ENCODE measurements at places on chromosomes 3 and 15.

DNA sequence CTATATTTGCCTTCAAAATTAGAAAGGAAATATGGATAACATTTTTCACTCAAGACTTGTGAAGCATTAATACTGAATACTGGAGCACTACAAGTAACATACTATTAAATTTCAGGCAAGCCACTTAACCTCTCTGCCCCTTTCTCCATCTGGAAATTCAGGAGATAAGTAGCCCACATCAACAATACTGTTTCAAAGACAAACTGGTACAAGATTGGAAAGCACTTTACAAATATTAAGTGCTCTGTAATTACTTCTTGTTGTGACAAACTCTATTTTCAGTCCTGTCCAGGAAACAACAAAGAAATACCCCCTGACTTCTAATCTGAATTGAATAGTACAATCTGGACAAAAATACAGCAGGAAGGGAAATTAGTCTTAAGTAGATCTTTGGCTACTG, 49.3 kb downstream of the TMEM212 start:
- no peak for DNase-seq

DNA sequence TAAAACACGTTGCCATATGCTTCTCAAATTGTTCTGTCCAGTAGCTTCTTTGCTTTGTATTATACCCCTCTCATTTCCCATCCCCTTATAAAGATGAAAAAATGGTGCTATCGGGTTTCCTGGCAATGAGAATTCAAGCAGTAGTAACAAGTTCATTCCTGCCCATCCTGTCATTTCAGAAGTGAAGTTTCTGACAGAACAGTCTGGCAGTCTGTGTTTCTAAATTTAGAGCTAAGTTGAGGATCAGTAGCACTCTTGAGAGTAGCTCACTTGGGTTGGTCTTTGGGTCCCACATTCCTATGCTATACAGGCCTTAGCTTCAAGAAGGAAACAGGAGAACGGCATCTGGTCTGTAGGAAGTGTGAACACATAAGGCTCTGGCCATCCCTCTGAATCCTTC, 134.6 kb downstream of the GHSR start:
- no peak for DNase-seq

GRCh38 chr3:63429905-63430304, 151.8 kb downstream of the SYNPR start:
- no peak for DNase-seq

DNA sequence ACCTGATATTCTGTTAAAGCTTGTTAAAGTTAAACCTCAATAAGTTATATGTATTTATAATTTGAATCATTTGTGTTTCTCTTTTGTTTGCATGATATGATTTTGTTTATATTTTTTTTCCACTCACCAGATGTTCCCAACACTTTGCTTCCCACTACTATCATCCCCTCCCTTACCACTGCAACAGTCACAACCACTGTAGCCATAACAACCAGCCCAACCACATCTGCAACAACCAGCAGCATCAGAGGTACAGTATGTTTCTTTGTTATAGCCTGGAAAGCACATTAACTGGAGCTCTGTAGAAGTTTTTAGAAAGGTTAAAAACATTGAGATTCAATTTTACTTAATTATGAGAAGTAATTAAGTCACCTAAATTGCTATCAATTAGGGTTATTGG, 1011.9 kb downstream of the VGLL3 start:
- no peak for DNase-seq

DNA sequence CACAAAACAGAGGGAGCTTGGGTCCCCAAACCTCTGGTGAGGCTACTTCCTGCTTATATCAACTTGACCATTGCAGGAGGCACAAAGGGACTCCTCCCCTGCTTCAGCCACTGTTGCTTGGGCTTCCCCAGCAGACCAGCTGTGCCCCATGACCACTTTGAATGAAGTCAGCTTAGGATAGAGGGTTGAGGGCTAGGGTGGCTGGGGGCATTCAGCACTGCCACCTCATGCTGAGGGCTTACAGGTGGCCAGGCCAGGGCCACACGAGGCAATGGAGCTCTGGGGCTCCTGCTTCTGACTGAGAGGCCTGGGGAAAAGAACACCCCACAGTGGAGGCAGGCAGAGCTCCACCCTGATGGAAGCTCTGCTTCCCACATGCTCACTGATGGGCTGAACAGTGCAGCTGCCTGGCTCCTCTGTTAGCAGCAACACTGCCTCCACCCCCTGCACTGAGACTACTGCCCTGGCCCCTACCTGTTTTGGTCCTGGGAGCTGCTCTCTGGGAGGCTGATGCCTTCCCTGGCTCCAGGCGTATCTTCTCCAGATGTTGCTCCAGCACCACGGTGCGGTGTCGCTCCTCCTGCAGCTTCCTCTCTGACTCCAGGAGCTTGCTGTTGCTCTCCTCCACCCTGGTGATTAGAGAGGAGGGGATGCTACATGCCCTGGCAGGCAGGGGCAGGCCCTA, 10.2 kb upstream of the HHATL start:
- no peak for DNase-seq

DNA sequence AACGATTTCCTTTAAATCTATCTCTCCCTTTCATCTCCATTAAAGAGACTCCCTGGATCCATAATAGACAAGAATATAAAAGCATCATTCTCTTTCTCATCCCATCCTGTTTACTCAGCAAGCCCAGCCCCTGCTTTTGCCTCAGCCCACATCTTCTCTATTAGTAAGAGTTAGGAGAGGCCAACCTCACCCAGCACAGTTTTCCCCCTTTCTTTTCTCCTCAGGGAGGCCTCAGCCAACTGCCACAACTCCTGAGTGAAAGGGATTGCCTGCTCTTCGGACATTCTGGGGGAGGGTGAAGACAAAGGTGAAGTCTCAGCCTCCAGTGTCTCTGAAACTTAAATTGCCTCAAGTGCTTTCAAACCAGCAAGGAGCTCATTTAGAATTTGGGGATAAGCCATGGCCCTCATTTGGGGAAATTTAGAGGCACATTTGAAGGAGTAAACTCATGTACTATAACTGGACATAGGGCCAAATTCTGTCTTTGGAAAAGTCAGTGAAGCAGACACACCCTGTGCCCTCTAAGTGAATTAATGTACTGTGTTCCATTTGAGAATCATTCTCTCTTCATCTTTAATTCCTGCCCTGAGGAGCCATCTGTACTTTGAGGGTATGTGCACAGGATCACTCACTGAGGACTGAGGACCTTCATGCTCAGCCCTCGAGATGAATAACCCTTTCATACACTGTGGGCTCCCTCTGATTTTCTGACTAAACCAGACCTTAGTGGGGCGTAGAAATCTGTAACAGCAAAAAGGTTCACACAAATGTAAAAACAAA, 82.5 kb downstream of the SOX2 start:
- DNase-seq: no peak

DNA sequence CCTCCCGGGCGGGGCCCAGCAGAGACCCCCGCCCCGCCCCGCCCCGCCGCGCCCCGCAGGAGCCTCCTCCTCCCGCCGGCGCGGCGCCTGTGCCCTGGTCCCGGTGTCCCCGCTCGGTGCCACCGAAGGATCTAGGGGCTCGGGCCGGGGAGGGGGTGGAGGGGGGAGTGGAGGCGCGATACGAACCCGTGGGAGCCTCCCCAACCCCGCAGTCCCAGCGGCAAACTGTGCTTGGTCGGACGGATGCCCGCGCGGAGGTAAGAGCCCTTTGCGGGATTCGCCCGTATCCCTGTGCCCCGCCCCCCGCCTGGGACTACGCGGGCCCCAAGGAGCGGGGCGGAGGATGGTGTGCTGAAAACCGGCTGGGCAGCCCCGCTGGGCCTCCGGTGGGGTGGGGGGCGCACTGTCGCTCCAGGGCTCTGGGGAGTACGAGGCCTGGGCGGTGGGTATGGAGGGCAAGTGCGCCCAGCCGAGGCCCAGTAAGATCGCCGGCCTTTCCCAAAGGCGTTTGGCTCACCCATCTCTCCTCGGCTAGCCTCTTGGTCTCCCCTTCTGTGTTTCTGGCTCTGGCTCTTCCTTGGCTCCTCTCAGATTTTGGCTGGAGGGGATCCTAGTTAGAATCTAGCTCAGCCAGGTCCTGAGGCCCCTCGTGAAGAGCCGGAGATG, 65.6 kb upstream of the POLG start:
- no peak for DNase-seq

GRCh38 chr3:76715426-76715825, 324.5 kb upstream of the ROBO2 start:
- no peak for DNase-seq

DNA sequence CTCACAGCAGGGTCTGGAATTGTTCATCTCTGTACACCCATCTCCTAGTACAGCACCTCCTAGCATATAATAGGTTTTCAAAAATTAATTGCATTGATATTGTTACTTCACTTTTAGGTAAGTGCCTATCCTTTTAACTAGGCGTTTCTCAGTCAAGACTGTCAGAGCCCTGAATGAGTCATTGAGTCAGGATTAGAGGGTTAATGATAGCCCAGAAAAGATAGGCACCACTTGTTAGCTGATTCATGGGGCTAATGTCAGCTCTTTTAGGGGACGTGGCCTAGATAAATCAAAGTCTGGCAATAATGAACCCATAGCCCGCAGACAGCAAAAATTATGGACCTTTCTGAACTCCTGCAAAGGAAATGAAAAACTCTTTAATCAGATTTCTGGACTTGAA, 42.9 kb downstream of the TIMP4 start:
- no peak for DNase-seq

GRCh38 chr3:30256474-30256873, 349.9 kb upstream of the TGFBR2 start:
- no peak for DNase-seq

DNA sequence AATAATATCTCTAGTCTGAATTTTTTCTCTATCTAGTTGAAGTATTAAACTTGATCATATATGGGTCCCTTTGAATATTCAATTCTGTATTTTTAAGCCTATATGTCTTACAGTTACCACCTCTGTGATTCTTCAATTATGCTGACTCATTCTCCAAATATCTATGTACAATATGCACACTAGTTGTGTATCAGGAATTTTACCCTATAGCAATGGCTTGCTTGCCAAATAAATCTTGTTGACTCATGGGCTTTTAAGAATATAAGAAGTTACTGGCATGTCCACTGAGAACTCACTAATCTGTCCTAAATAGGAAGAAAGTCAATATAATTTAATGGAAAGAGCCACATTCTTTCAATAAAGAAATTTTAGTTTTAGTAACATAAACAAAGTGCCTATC, 656.3 kb downstream of the RBMS3 start:
- no peak for DNase-seq

- DNase-seq: no peak
Measured at GRCh38 chr15:69697916-69698315, 245.3 kb downstream of the RPLP1 start.

DNA sequence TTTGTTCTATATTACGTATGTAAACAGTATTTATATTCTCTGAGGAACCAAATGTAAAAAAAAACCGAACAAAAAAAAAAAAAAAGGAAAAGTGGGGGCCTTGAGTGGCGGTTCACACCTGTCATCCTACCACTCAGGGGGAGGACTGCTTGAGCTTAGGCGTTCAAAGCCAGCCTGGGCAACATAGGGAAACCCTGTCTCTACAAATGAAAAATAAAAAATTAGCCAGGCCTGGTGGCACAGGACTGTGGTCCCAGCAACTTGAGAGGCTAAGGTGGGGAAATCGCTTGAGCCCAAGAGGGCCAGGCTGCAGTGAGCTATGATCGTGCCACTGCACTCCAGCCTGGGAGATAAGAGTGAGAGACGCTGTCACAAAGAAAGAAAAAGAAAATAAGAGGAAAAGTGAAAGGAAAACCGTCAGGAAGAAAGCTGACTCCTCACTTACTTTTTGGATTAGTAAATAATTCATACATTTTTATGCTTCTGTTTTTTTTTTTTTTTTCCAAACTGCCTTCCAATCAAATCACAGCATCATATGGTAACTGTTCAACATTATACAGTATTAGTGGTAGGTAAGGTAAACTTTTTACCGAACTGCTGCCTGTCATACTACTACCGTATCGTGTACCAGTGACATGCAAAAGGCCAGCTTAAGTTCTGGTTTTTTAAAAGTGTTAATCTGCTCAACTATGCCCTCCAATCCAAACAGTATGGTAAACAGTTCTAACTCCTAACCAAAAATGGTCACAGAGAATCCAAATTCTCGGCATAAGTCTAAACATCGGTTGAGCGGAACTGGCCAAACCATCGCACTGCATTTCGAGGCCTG, 1.2 kb downstream of the PHC3 start:
- DNase-seq: no peak

- no peak for DNase-seq
Measured at GRCh38 chr3:101292027-101292426, 28.3 kb downstream of the IMPG2 start.
